ENCODE measurements at places on chromosomes 3 and 15.

DNA sequence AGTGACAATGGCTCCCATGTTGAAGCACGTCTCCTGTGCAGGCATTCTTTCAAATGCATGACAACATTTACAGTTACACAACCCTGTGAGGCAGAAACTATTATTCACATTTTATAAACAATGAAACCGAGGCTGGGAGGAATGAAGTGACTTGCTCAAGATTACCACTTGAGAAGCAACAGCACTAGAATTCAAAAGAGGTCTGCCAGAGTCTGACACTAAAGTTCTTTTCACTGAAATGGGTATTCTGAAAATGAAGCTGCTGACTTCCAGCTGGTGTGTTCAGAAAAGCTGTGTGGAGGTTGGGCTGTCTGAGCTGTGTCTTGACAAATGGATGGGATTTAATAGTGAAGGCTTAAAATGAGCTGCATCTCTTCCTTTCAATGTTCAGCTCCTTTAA lies 104.4 kb downstream of the THSD4 start:
- no peak for DNase-seq

- DNase-seq, result no peak
These were observed 86.6 kb downstream of the FNDC3B start for GRCh38 chr3:172125963-172126457.

GRCh38 chr3:71056327-71056726 lies 527.2 kb downstream of the FOXP1 start:
- DNase-seq, result no peak

DNA sequence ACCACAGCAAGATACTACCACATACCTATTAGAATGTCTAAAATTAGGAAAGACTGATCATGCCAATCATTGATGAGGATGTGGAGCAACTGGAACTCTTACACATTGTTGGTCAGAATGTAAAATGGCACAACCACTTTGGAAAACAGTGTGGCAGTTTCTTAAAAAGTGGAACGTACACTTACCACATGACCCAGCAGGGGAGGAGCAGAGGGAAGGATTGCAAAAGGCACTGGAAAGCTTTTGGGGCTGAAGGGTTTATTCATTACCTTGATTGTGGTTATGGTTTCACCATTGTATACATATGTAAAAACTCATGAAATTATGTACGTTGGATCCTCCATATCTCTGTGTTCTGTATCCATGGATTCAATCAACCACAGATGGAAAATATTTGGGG lies 3.3 kb upstream of the EHD4 start:
- no peak for DNase-seq

- DNase-seq, result no peak
These were observed 14.7 kb downstream of the LIPC start for GRCh38 chr15:58446521-58446920.

- no peak for DNase-seq
These were observed 6.6 kb downstream of the MEIS2 start for GRCh38 chr15:37093480-37094332.

DNA sequence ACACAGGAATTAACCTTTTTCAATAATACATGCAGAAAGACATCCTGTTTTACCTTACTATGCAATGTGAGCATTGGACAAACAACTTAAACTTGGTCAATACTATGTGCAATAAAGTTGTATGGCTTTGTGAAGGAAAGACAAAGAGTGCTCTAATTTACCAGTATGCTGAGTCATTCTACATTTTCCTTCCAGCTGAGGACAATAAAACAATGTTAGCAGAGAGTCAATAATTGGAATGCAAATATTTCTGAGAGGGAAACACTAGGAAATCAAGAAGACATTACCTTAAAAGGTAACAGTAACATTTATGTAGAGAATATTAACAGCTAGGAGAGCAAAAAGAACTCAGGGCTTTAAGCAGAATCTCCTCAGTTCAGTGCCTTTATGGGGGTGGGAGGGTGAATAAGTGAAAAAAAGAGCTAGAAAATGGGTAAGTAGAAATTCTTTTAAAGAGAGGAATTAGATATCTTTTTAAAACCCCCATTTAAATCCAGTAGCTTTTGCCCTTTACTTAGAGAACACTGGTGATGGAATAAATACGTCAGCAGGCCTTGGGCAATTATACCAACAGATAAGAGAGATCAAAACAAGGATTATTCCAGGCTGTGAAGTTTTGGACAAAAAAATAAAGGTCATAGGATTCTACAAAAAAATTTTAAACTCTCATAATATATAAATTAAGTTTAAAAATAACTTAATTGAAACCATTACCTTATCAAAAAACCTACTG lies 11.6 kb upstream of the HGD start:
- no peak for DNase-seq

DNA sequence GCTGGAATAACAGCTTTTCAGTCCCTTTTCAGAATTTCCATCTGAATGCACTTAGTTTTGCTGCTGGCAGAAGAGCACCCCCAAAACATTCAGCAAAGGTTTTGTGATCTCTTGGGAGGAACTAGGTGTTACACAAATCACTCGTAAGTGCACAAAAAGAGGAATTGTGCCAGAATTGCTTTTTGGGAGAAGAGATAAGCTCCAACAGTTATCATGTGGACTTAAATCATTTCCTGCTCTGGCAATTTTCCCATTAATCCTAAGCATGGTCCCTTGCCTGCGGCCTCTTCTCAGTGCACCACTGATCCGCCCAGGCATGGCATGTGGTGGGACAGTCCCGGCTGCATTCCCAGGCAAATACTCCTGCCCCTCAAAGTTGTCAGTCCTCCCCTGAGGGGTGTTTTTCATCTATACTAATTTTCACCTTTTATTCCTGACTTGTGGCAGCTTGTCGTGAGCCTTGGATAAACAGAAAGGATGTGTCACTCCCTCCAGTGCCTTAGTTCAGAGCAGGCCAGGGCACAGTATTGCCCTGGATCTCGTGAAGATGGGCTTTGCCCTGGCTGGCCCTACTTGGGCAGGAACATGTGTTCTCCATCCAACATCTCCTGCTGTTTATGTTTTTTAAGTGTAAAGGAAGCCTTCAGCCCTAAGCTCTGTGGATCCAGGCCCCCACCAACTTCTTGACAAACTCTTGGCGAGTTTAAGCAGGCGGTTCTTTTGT lies 44.6 kb upstream of the VILL start:
- DNase-seq, result no peak

DNA sequence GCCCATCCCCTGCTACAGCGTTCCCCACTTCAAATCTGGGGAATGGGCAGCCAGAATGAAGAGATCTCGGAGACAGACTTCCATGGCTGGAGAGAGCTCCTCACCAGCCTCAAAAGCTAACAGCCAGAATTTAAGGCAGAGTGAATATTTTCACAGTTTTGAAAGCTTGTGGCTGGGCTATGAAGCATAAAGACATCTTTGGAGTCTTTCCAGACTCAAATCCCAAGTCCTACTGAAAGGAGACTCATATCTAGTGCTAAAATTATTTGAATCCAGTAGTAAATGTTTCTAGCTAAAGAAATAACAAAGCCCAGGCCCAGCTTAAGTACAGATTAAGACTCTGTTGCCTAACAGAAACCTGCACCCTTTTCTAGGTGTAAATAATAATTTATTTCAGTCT lies 628.4 kb upstream of the ALCAM start:
- no peak for DNase-seq

GRCh38 chr3:34727700-34728099 lies 911.6 kb upstream of the ARPP21 start:
- DNase-seq, result no peak

GRCh38 chr3:140432229-140432669 lies 245.6 kb upstream of the TRIM42 start:
- DNase-seq, result no peak

DNA sequence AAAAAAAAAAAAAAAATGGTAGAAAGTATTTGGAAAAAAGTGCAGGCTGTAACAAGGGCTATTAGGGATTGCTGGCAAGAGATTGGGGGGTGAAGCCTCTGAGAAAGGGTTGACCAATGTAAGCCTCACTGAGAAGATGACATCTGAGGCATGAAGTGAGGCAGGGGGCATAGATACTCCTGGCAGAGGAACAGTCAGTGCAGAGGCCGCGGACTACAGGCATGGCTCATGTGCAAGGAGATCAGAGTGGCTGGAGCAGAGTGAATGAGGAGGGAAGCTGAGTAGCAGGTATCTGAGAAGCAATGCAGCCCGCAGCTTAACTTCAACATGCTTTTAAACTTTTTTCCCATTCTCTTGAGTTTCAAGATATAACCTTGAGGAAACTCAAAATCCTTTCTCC lies 5.4 kb downstream of the FBXL22 start:
- DNase-seq, result no peak

- DNase-seq, result no peak
These were observed 195.6 kb downstream of the ZBBX start for GRCh38 chr3:167184511-167184910.

- no peak for DNase-seq
These were observed 10.8 kb downstream of the THRB start for GRCh38 chr3:24483873-24484272.

GRCh38 chr3:142566096-142566495 lies 12.4 kb downstream of the ATR start:
- no peak for DNase-seq

- no peak for DNase-seq
These were observed 57.6 kb upstream of the ATP11B start for GRCh38 chr3:182735672-182736071.

DNA sequence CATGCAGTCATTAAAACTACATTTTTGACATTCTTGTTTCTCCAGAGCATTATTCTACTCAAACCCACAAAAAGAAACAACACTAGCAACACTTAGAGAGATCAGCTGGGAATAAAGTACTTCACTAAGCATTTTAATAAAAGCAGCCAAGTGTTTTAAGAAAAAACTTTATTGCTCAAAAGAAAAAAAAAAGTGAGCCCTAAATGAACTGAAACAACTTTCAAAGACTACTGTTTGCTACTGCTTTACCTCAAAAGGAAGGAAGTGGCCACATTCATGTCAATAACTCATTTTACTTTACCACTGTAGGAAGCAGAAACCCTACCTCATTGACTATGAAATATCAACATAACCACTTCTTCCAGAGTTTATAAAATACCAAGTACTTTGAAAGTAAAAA lies 91.3 kb downstream of the UACA start:
- no peak for DNase-seq

GRCh38 chr15:39400821-39401550 lies 179.9 kb upstream of the THBS1 start:
- DNase-seq, result no peak

DNA sequence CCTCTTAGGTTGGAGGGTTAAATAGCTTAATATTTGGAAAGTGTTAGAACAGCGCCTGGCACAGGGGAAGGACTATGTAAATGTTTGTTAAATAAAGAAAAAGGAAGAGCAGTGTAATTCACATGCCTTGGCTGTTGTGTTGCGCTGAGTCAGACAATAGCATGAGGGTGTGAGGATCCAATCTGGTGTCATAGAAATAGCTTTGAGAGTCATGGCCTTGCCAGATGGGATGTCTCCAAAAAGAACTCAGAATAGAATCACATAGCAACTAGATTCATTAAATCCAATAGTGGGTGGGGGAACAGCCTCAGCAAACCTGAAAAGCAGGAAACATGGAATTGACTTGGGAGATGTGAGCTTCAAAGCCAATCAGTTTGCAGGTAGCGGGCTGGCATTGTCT lies 3.9 kb upstream of the RBSN start:
- no peak for DNase-seq

GRCh38 chr3:192875971-192876565 lies 41.6 kb downstream of the MB21D2 start:
- no peak for DNase-seq

DNA sequence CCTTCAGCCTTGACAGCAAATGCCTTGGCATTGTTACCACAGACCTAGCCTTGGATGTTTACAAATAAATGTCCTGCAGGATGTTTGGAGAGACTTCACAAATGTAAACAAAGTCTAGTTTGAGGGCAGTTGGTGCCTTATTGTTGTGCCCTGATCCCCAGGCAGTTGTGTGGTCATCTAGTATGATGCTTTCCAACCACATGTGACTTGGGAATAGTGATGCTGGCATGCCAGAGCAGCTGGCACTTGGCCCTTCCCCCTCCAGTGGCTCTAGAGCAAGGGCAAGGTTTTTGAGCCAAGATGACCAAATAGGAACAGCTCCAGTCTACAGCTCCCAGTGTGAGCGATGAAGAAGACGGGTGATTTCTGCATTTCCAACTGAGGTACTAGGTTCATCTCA lies 258.2 kb downstream of the ADAMTS17 start:
- no peak for DNase-seq

Measured in activated T-helper 9 cell treated with anti-CD3 and anti-CD28 coated beads, Interleukin-2, amount 50 U/mL, for 16 hours (primary cell).